ENCODE measurements at places on chromosomes 6 and 20.

DNA sequence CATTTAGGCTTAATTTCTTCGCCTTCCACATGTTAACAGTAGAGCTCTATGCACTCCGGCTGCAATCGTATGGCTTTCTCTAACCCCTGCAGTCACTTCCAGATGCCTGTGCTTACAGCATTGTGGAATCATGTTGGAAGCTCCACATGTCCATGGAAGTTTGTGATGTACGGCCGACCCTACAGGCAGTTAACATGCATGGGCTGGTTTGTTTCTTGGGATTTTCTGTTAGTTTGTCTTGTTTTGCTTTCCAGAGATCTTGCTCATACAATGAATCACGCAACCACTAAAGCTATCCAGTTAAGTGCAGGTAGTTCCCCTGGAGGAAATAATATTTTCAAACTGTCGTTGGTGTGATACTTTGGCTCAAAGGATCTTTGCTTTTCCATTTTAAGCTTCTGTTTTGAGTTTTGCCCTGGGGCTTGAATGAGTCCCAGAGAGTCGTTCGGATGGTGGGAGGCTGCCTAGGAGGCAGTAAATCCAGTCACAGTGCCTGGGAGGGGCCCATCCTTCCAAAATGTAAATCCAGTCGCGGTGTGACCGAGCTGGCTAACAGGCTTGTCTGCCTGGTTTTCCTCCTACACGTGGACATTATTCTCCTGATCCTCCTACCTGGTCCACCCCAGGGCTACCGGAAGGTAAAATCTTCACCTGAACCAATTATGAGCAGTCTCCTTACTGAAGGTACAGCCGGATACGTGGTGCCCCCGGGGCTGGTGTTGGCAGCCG, 225.9 kb downstream of the SMOC2 start:
- no peak for DNase-seq

DNA sequence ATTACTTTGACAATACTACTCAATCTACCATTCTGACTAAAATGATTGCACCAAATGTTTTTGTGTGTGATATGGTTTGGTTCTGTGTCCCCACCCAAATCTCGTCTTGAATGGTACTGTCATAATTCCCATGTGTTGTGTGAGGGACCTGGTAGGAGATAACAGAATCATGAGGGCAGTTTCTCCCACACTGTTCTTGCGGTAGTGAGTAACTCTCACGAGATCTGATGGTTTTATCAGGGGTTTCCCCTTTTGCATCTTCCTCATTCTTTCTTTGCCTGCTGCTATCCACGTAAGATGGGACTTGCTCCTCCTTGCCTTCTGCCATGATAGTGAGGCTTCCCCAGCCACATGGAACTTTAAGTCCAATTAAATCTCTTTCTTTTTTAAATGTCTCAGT, 20.8 kb downstream of the SYCP2 start:
- DNase-seq, result no peak

- DNase-seq, result no peak
These were observed 27.9 kb upstream of the CCR6 start for GRCh38 chr6:167094820-167095637.

DNA sequence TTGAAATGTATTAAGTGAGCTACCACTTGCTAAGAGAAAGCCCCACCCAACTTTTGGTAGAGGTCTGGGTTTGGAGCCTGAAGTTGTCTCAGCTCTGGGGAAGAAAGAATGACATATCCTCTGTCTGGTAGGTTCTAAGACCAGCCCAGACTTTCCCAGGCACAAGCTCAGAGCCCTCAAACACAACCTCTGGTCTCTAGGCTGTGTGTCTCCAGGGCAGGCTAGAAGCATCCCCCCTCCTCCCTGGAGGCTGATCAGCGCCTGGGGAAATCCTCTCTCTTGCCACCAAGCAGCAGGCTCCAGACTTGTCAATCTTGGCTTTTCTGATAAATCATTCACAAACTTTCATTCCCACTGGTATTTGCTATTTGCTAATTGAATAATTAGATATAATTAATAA, 226.5 kb upstream of the CST7 start:
- no peak for DNase-seq

DNA sequence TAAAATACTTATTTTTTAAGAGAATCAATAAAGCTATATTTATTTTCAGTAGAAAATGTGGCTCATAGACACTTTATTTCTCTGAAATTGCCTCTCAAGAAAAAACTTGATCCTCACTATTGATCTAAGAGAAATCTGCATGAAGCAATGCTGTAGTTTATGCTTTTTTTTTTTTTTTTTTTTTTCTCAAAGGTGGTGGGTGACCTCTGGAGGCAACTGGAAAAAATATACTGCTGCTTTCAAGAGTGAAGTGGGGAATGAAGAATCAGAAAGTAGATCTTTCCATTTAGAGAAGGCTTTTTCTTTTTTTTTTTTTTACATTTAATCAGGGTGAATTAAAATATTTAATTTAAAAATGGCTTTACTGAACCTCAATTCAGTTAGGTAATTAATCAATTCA, 169.3 kb downstream of the SLC16A10 start:
- no peak for DNase-seq

GRCh38 chr20:61280217-61280980, 28.3 kb downstream of the CDH4 start:
- DNase-seq, result no peak
